Cardiac septum (tissue), 1 donor: ENCODE measurements at places on chromosomes 6 and 20. TPM values are rescaled to one million over a fixed set of nuclear protein-coding genes. Genes with fewer than 3 reads are reported as not detected.

DNA sequence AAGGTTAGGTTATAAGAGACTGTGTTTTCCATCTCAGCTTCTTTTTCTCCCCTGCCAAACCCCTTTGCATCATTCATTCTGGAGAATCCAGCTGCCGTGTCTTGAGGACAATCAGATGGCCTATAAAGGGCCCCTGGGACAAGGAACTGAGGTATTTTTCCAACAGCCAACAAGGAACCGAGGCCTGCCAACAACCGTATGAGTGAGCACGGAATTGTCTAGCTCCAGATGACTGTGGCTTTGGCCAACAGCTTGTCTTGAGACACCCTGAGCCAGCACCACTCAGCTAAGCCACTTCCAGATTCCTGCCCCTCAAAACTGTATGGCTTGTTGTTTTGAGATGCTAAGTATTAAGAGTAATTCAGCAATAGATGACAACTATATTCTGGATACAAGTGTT is 433.7 kb upstream of the HSF2 start:
- no peak for DNase-seq

DNA sequence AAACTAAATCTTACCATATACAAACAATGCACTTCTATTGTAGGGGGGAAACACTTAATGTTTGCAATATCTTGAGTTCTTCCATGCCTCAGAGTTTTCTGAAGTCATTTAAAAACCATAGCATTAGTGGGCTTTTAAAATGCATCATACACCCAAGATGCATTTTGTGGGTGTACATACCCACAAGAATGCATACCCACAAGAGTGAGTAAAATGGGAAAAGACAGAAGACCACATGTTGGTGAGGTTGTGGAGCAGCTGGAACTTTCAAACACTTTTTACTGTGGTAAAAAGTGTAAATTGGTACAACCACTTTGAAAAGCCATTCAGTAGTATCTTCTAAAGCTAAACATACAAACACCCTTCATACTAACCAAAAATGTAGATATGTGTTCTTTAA is 57.5 kb downstream of the CYB5R4 start:
- DNase-seq, result no peak

DNA sequence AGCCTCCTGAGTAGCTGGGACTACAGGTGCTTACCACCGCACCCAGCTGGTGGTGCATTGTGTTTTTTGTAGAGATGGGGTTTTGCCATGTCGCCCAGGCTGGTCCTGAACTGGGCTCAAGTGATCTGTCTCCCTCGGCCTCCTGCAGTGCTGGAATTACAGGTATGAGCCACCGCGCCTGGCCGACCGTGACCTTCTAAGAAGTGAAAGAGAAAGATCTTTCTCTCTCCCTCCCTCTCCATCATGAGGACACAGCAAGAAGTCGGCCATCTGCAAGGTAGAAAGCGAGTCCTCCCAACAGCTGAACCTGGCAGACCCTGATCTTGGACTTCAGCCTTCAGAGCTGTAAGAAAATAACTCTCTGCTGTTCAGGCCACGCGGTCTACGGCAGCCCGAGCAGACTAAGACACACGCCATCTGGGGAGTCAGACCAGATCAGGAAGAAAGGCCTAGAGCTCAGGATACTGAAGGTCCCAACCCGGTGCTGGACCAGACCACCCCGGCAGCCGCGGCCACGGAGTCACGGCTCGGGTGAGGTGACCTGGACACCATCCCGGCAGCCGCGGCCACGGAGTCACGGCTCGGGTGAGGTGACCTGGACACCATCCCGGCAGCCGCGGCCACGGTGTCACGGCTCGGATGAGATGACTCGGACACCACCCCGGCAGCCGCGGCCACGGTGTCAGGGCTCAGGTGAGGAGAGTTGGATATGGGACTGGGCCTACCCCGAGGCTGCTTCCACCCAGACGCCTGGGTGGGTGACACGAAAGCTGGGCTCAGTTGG is 9.6 kb downstream of the GMEB2 start:
- DNase-seq, result no peak

The ALDH5A1 gene
- 17.4 TPM for total RNA-seq
